HepG2 (cell line): ENCODE measurements at places on chromosomes 2 and 18. TPM values are rescaled to one million over a fixed set of nuclear protein-coding genes. Genes with fewer than 3 reads are reported as not detected.

DNA sequence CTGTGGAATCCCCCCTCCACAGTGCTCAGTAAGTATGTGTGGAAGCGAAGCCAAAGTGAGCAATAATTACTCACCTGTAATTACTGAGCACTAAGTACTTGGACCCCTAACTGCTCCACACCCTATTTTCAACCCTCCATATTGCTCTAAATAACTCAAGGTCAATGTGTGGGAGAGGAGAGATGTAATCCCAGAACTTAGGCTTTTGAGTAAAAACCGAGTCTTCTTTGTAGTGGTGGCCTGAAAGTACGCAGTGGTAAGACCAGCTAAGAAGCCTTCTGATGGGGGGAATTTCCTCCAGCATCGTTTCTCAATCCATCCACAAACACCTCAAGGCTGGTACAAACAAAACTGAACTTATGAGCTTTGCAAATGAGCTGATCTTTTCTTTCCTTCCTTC is 551.6 kb downstream of the ZEB2 start:
- no peak overlapping the region for H3K4me3 ChIP-seq
- no peaks in the 10 kb centered on the region for H3K4me1 ChIP-seq
- H3K27ac ChIP-seq: no peak overlapping the region
- DNase-seq: no peak
- no peaks in the 10 kb centered on the region for H3K27me3 ChIP-seq
- no peaks in the 10 kb centered on the region for H3K36me3 ChIP-seq

DNA sequence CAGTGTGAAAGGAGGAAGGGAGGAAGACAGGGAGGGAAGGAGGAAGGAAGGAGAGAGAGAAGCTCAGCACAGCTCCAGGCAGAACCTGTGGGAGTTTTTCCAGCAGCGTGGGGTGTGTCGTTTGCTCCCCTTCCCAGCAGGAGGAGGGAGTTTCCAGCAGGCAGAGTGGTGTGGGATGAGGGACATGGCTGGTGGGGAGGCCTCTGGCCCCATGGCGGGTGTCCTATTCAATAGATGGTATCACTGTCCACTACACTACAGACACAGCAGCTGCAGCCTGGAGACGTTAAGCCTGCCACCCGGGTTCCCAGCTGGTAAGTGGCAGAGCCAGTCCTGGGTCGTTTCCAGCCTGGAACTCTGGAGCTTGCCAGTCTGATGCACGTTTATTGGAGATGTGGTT is 44.7 kb downstream of the GLI2 start:
- no peak overlapping the region for H3K27ac ChIP-seq
- no peak for DNase-seq
- H3K27me3 ChIP-seq: peaks cover 7% of the 10 kb centered on the region; the same call in 1 of the 2 replicates
- H3K4me3 ChIP-seq: no peak overlapping the region

GRCh38 chr18:3983351-3983969 is 471.6 kb downstream of the DLGAP1 start:
- H3K4me3 ChIP-seq: no peak overlapping the region
- H3K27me3 ChIP-seq: no peaks in the 10 kb centered on the region; the same call in none of the 2 replicates
- H3K27ac ChIP-seq: no peak overlapping the region
- DNase-seq: no peak
- no peaks in the 10 kb centered on the region for H3K36me3 ChIP-seq
- no peaks in the 10 kb centered on the region for H3K4me1 ChIP-seq

The PROKR1 gene
- not detected in 2 replicates for total RNA-seq

DNA sequence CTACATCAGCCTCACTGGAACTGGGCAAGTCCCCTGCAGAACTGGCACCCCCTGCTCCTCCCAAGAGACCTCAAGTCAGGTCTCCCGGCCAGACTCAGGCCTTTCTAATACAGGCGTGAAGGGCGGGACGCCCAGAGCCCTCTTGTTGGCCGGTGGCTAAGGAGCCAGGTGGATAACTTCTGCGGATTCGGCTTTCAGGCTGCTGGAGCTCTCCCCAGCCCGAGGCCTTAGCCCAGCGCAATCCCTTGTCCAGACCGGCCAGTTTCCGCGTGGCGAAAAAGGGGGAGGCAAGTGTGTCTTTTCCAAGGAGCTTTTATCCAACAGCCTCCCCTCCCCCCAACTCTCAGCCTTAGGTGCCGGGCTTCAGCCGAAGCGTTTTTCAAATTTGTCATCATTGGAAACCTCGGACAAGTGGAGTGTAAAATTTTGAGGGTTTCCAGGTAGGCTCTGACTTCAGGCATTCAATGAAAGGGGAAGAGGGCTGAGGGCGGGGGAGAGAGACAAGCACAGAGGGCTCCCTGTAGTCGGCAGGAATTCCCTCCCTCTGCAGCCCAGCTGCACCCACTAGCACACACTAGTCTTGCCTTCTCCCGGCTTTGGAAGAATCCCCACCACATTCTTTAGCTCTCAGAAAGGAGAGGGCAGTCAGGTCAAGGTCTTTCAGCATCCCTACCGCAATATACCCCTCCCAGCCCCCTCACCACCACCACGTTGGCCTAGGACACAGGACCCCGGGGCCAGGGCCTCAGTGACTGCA is 9.5 kb upstream of the SATB2 start:
- H3K27ac ChIP-seq: no peak overlapping the region
- DNase-seq: no peak
- H3K4me1 ChIP-seq: peaks cover 28% of the 10 kb centered on the region
- H3K4me3 ChIP-seq: no peak overlapping the region
- no peaks in the 10 kb centered on the region for H3K36me3 ChIP-seq
